ENCODE measurements at places on chromosomes 6 and 20.

DNA sequence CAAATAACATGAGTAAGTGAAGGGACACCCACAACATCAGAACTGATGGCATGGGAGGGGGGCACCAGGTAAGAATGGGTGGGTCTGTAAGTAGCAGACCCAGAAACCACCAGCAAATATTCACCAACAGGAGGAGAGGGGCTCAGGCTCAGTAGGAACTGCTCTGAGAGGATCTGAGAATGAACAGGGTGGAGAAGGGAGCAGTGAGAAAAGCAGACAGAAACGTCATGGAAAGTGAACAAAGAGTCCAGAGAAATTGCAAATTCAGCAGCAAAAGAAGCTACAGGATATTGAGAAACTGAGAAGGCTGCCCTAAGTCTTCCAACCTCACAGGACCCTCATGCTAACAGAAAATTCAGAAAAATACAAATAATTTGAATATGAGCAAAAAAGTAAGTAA is 121.3 kb downstream of the KIF16B start:
- DNase-seq = no peak

DNA sequence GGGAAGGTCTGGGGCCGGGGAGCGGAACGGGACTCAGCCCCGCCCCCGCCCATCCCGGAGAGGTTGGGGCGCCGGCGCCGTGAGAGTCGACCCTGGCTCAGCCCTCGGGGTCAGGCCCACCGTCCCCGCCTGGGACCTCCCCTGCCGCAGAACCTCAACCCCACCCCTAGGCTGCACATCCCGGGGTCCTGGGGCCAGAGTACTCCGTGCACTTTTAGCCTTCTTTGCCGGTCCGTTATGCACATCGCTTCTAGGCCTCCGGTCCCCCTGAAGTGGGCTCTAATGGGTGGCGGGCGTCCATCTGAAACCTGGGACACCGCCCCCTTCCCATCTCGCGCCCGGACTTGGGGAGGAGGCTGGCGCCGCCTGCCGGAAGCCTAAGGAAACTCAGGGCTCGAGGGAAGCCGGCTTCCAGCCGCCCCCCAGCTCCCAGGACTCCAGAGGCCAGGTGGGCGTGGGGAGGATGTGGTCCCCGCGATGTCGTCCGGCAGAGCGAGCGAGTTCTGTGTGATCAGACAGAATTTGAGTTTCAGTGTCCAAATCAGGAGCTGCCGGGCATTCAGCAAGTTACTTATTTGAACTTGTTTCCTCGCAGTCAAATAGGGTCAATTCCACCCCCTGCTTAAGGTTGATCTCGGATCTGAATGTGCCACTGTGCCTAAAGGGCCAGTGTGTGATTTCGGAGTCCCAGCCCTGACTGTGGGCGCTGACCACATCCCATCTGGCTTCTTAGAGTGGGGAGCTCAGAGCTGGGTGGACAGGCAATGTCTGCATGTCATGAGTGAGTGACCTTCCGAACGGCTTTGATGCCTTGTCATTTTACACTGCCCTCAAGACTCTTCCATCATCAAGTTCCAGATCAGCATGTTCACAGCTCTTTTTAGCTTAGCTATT is 47.6 kb downstream of the CPXM1 start:
- DNase-seq = peak; percentile 90

GRCh38 chr20:8050157-8050837 is 30.7 kb upstream of the TMX4 start:
- DNase-seq = no peak

GRCh38 chr20:36362261-36362660 is 56.1 kb downstream of the DLGAP4 start:
- DNase-seq = no peak

- no peak for DNase-seq
These were observed 11.7 kb upstream of the SCUBE3 start for GRCh38 chr6:35202066-35202546.

GRCh38 chr6:12298017-12298978 is 8.1 kb downstream of the EDN1 start:
- DNase-seq = no peak

- no peak for DNase-seq
These were observed 116.5 kb downstream of the TRDN start for GRCh38 chr6:123520217-123520616.

GRCh38 chr6:19691465-19692167 is 145.6 kb upstream of the ID4 start:
- DNase-seq = peak; percentile 83

GRCh38 chr6:107644513-107644912 is 154.6 kb downstream of the SOBP start:
- no peak for DNase-seq

GRCh38 chr6:154625721-154626120 is 107.5 kb upstream of the SCAF8 start:
- no peak for DNase-seq

GRCh38 chr6:156967852-156968251 is 190.7 kb downstream of the ARID1B start:
- DNase-seq = no peak

- DNase-seq = peak; percentile 22
These were observed 2.0 kb downstream of the MMP9 start for GRCh38 chr20:46010491-46011391.
